ENCODE measurements at places on chromosomes 5 and 9. TPM values are rescaled to one million over a fixed set of nuclear protein-coding genes. Genes with fewer than 3 reads are reported as not detected.

The GCNT1 gene
- total RNA-seq, result 1.1 TPM

The N4BP3 gene
- 32.6 TPM for total RNA-seq

The UAP1L1 gene
- total RNA-seq, result 3.4 TPM

The BTNL3 gene
- not detected for total RNA-seq

The NME5 gene
- total RNA-seq, result 0.61 TPM

DNA sequence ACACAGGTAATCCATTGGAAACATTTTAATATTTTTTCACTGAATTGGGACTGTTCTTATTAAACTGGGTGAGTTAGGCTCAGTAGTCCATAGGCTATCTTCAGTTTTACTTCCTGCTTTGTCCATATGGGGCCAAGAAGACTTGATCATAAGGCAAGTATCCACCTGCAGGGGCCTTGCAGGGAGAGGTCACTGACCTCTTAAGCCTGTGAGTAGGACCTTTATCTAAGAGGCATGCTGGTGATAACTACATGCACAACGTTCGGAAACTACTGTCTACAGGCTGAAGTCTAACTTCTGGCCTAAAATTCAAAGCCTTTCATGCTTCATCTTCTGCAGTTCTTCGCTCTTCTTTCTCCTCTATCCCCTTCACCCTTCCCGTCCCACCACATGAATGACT is 60.1 kb upstream of the GRHPR start:
- H3K36me3 ChIP-seq, result no peaks in the 10 kb centered on the region
- DNase-seq, result no peak
- no peak overlapping the region for H3K27ac ChIP-seq

DNA sequence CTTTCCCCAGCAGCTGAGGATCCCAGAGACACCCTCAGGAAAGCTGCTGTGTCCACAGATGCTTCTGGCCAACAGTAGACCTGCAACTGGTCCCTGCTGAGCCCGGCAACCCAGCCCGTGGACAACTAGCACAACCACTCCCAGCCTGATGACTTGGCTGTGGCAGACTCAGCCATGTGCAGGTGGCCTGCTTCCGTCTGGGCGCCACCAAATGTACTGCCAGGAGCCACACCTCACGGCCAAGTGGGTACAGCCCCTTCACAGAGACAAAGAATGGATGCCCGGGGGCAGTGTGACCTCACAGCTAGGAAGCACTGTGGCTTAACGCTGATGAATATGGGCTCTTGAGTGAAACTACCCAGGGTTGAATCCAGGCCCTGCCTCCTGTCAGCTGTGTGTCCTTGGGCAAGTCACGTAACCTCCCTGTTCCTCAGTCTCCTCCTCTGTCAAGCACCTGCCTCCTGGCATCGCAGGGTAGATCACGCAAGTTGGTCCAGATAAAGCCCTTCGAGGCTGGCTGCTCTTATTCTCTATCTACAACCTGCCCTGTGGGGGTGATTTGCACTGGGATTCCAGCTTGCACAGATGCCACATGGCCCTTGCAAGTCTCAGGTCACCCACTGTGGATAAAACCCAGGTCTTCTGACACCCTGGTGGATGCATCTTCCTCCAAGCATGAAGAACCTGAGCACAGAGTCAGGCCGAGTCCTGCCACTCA is 225.0 kb downstream of the PBX3 start:
- DNase-seq, result no peak
- no peak overlapping the region for H3K27ac ChIP-seq
- H3K4me3 ChIP-seq, result no peak overlapping the region
- no peaks in the 10 kb centered on the region for H3K4me1 ChIP-seq
- no peaks in the 10 kb centered on the region for H3K36me3 ChIP-seq
